ENCODE measurements at places on chromosomes 4 and X. TPM values are rescaled to one million over a fixed set of nuclear protein-coding genes. Genes with fewer than 3 reads are reported as not detected.

Gene RHOXF1
- not detected for total RNA-seq

Gene LGI2
- total RNA-seq = 0.54 TPM

Gene PNCK
- 0.33 TPM for total RNA-seq

Gene APOO
- 9.8 TPM for total RNA-seq

Gene TMPRSS11A
- total RNA-seq = under 0.01 TPM

Gene APLN
- total RNA-seq = 0.54 TPM

Gene HGFAC
- total RNA-seq = not detected

Gene GPR119
- total RNA-seq = not detected

Gene SSX2
- not detected for total RNA-seq

Gene F8A2
- not detected for total RNA-seq

Gene POU3F4
- total RNA-seq = not detected

Gene ATP7A
- 20.0 TPM for total RNA-seq

Gene PASD1
- total RNA-seq = not detected

Gene MAGEA6
- not detected for total RNA-seq

Gene SLC9A6
- 18.6 TPM for total RNA-seq

Gene MSX1
- total RNA-seq = 4.3 TPM

Gene WNK3
- total RNA-seq = 10.5 TPM

Gene ARR3
- not detected for total RNA-seq

Gene AKAP14
- total RNA-seq = not detected

Gene NEXMIF
- total RNA-seq = not detected

Gene QRFPR
- not detected for total RNA-seq

Gene DSPP
- not detected for total RNA-seq

Gene RBM47
- total RNA-seq = 8.3 TPM

Gene CT47B1
- total RNA-seq = not detected

Gene SORBS2
- total RNA-seq = 2.8 TPM

Gene NR0B1
- total RNA-seq = 0.90 TPM
